ENCODE measurements at places on chromosomes 2 and 18.

DNA sequence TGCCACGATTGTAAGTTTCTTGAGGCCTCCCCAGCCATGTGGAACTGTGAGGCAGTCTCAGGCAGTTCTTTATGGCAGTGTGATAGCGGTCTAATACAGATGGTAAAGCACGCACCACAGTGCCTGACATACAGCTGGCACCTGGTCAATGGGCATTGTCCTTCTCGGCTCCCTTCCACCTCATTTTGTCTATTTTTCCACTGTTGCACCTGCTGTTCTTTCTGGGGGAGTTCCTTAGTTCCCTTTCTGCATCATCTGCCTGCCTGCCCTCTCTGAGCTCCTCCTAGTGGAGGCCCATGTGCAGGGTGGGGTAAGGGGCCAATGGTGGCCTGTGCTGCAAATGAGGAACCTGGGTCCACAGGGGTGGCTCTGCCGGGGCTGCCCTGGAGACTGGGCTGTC lies 157.6 kb downstream of the LPIN1 start:
- no peak for DNase-seq

DNA sequence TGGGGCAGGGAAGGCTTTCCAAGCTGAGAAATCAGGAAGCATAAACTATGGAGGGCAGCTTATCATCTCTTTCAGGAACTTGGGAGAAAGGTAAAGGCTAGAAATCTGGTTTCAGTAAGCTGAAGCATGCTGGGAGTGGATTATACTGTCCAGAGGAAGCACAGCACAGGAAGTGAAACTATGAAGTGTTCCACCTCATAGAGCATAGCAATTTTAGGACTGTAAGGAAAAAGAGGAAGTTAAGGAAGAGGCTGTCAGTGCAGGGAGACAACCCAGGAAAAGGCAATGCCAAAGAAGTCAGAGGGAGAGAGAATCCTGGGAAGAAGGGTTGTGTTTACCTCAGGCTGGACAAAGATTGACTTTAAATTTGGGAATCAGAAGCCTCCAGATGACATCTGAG lies 51.9 kb downstream of the EFEMP1 start:
- DNase-seq = no peak

GRCh38 chr2:214674278-214674677 lies 135.2 kb downstream of the BARD1 start:
- no peak for DNase-seq

DNA sequence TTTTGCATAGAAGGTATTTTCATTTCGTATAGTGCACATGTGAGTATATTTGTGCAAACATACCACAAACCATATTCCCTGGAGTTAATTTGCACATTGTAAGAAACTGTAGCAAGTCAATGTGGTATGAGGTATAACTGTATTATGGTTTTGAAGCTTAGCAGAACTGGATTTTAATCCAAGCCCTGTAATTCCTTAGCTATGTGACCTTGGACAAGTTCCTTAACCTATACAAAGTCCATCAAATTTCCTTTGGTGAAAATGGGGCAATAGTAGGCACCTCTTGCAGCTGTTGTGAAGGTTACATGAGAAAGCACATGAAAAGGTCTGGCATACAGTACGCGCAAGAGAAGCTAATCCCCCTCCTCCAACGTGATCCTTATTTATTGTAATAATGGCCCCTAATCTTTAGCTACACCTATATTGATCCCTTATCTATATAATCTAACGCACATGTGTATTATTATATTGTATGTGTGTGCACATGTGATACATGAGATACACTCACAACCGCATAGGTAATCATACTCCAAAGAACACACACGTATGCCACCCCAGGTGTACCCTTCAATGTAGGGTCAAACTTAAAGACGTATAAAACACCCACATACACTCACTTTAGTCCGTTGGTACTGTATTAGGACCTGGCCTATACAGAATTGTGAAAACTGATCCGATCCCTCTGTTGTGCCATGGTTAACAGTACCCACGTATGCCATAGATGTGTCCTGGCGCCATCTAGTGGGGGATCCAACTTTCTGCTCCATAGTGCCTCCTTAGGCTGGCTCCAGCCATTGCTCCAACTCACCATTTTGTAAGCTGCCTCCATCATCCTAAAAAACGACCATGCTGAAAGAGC lies 402.9 kb upstream of the SLC14A2 start:
- peak; percentile 59 for DNase-seq

DNA sequence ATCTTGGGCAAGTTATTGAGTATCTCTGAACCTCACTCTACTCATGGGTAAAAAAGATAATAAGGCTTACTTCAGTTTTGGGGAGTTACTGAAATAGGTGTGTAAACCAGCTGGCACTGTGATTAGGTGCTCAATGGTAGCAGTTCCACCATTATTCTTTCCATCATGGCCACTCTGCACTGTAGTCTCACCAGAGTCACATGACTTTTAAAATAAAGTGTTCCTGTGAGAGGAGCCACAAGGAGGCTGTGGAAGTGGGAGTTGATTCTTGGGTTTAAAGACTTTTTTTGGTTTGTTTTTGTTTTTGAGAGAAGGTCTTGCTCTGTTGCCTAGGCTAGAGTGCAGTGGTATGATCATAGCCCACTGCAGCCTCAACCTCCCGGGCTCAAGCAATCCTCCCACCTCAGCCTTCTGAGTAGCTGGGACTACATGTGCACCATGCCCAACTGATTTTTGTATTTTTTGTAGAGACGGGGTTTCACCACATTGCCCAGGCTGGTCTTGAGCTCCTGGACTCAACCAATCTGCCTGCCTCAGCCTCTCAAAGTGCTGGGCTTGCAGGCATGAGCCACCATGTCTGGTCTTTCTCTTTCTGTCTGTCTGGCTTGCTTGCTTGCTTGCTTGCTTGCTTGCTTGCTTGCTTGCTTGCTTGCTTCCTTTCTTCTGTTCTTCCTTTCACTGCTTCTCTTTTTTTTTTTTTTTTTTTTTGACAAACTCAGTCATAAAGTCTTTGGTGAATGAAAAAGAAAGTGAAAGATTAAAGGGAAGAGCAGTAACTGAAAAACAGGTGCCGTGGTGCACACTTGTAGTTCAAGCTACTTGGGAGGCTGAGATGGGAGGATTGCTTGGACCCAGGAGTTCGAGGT lies 21.2 kb upstream of the ACVR1 start:
- no peak for DNase-seq

DNA sequence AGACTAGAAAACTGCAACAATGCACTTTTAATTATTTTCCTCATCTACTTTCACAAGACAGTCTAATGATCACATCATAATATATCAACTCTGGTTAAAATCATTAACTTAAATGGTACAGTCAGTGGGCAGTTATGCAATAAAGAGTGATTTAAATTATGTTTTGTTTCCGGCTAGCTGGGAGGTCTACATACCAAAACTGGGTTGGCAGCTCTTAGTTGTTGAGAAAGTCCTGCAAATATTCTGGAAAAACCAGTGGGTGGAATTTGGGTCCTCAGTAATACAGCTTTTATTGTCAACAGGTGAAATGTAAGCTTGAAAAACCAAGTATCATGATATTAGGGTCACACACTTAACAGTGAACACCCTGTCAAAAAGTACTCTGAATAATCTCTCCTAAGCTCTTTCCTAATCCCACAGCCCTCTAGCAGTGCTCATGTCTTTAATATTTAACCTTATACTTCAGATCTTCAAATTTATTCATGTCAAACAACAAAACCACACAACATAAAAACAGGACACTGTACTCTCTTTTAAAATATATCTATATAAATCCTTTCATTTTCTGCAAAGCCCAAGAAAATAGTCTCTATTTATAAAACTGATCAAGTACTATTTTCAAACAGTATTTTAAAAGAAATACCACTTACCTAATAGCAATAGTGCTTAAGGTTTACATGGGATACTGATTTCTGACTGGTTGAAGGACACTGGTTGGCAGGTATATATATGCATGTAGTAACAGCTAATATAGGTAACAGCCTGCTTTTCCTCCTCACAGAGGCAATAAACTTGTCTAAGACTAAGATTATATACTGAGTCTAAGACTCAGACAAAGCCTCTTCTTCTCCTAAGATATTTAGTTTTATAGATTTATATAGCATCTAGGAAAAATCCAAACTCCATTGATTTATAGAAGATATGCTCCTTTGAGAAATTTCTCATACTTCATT lies 103.8 kb downstream of the GAREM1 start:
- no peak for DNase-seq

DNA sequence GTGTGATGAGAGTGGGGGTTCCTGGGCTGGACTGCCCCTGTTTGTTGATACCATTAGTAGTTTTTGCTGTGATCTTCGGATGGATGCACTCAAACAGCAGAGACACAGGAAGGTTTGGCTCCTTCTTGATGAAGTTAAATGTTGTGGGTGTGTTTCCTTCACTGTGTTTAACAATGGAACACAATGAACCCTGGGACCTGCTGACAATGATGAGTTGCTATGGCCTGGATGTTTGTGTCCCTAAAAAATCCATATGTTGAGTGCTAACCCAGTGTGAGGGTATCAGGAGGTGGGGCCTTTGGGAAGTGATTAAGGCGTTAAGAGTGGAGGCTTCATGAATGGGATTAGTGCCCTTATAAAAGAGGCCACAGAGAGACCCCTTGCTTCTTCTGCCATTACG lies 237.4 kb upstream of the HS6ST1 start:
- no peak for DNase-seq

GRCh38 chr2:215728504-215729065 lies 284.8 kb downstream of the MREG start:
- no peak for DNase-seq

DNA sequence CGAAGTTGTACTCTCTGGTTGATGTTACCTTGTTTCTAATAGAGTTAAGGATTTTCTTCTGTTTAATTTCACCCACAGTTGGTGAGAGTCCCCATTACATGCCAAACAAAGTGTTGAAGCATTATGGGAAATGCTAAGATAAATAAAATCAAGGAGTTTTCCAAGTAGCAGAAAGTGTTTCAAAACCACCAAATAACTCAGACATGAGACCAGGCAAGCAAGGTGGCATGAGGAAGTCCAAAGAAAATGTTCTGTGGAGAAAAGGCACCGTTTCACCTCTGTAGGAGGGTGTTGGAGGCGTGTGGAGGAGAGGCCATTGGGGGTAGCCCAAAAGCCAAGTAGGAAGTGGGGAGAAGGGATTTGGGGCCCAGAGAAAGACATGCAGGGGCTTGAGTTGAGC lies 8.7 kb downstream of the CFAP221 start:
- no peak for DNase-seq

GRCh38 chr18:21453511-21453901 lies 147.0 kb downstream of the ESCO1 start:
- DNase-seq = no peak
